Activated CD8-positive, alpha-beta T cell treated with anti-CD3 and anti-CD28 coated beads for 36 hours (primary cell): ENCODE measurements at places on chromosomes 7 and 10. TPM values are rescaled to one million over a fixed set of nuclear protein-coding genes. Genes with fewer than 3 reads are reported as not detected.

DNA sequence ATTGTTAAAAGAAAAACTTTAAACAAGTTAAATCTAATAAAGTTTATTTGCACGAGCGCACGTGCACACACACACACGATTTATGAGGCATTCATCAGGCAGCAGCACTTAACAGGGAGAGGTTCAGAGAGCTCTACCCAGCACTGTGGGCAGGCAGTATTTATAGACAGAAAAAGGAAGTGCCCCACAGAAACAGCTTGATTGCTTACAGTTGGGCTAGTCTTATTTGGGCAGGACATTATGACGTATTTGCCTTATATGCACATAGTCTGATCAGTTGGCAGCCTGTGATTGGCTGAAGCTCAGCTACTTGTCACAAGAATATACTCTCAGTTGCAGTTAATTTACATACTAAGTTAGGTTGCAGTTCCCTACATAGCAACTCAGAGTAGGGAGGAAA, 1.2 kb upstream of the SDHAF3 start:
- H3K27ac ChIP-seq = peak overlapping the region; percentile 92
- H3K4me1 ChIP-seq = peaks cover 26% of the 10 kb centered on the region
- H3K4me3 ChIP-seq = peak overlapping the region; percentile 85
- H3K36me3 ChIP-seq = peaks cover 19% of the 10 kb centered on the region
- H3K27me3 ChIP-seq = no peaks in the 10 kb centered on the region

DNA sequence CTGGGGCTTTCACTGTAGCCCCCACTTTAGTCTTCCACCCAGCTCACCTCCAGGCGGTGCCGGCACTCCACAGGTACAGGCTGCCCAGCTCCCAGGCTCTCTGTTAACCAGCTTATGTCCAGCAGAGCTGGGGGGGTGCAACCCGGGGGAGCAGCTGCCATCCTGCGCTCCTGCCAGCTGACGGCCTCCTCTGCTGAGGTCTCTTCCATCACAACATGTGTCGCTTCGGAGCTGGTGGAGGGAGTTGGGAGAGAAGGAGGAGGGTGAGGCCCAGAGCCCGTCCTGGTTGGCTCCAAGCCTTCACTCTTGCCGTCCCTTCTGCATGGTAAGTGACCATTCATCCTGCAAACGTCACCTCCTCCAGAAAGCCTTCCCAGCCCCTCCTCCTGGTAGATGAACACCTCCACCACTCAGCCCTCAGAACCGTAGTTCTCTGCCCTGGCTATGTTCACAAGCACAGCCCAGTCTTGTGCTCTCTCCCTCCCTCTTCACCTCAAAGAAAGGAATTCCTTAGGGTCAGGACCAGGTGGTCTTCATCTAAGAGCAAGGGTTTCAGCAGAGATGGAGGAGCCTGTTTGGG, 1.6 kb downstream of the POLM start:
- H3K36me3 ChIP-seq = peaks cover 43% of the 10 kb centered on the region
- peak overlapping the region; percentile 78 for H3K4me3 ChIP-seq
- no peaks in the 10 kb centered on the region for H3K27me3 ChIP-seq
- peak overlapping the region; percentile 87 for H3K27ac ChIP-seq
- peaks cover 43% of the 10 kb centered on the region for H3K4me1 ChIP-seq

- no peak overlapping the region for H3K27ac ChIP-seq
- no peak overlapping the region for H3K4me3 ChIP-seq
- H3K27me3 ChIP-seq = no peaks in the 10 kb centered on the region
- H3K4me1 ChIP-seq = no peaks in the 10 kb centered on the region
- no peaks in the 10 kb centered on the region for H3K36me3 ChIP-seq
- DNase-seq = no peak
These were observed 204.7 kb downstream of the DNAJB6 start for GRCh38 chr7:157541295-157542067.

GRCh38 chr7:8430643-8431042, 2.8 kb upstream of the NXPH1 start:
- H3K4me3 ChIP-seq = no peak overlapping the region
- H3K27me3 ChIP-seq = peaks cover 37% of the 10 kb centered on the region
- no peak for DNase-seq
- H3K36me3 ChIP-seq = peaks cover 2% of the 10 kb centered on the region
- H3K27ac ChIP-seq = no peak overlapping the region
- peaks cover 14% of the 10 kb centered on the region for H3K4me1 ChIP-seq

SDK1 gene
- total RNA-seq = 0.25 TPM

DNA sequence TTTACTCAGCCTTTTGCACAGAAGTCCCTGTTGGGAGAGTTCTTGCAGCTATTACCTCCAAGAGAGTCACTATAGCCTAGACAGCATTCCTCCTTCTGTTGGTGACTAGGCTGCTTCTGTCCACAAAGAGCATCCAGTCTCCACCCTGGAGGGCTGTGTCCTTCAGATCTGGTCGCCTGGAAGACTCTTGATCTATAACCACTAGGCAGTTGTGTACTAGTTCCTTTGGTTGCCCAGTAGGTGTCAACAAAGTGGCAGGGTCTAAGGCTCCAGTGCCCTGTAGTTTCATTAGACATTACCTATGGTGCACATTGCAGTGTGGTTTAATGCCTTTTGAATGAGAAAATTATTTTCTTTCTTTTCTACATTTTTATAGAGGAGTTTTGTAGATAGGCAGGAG, 11.3 kb upstream of the AKR1C2 start:
- peaks cover 2% of the 10 kb centered on the region for H3K27me3 ChIP-seq
- DNase-seq = no peak
- H3K27ac ChIP-seq = no peak overlapping the region
- H3K4me1 ChIP-seq = no peaks in the 10 kb centered on the region

SSC4D gene
- total RNA-seq = 0.68 TPM

DNA sequence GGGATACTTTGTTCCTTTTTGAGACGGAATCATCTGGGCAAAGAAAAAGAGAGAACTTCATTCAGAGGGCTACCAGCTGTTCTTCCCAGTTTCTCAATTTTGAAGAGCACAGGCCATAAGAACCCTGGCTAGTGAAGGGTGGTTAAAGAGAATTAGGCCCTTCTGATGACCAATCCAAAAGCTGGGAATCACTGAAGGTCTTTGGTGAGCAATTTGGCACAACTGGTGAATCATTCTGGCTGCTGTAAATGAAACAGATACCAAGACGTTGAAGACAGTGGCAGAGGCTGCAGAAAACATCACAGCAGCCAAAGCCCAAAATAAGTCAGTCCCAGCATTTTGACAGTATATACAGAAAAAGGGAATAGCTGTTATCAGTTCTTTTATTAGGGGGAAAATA, 5.1 kb downstream of the RAPGEF5 start:
- H3K4me1 ChIP-seq = peaks cover 2% of the 10 kb centered on the region
- H3K27me3 ChIP-seq = peaks cover 31% of the 10 kb centered on the region
- DNase-seq = no peak
- H3K27ac ChIP-seq = no peak overlapping the region

- DNase-seq = no peak
- H3K36me3 ChIP-seq = no peaks in the 10 kb centered on the region
- peaks cover 18% of the 10 kb centered on the region for H3K4me1 ChIP-seq
- H3K27ac ChIP-seq = no peak overlapping the region
- H3K27me3 ChIP-seq = no peaks in the 10 kb centered on the region
These were observed 1.8 kb upstream of the MICALL2 start for GRCh38 chr7:1460821-1461645.

GRCh38 chr10:111989136-111989911, 194.2 kb downstream of the GPAM start:
- no peaks in the 10 kb centered on the region for H3K36me3 ChIP-seq
- DNase-seq = no peak
- H3K4me1 ChIP-seq = no peaks in the 10 kb centered on the region

UFSP1 gene
- 2.2 TPM for total RNA-seq

DNA sequence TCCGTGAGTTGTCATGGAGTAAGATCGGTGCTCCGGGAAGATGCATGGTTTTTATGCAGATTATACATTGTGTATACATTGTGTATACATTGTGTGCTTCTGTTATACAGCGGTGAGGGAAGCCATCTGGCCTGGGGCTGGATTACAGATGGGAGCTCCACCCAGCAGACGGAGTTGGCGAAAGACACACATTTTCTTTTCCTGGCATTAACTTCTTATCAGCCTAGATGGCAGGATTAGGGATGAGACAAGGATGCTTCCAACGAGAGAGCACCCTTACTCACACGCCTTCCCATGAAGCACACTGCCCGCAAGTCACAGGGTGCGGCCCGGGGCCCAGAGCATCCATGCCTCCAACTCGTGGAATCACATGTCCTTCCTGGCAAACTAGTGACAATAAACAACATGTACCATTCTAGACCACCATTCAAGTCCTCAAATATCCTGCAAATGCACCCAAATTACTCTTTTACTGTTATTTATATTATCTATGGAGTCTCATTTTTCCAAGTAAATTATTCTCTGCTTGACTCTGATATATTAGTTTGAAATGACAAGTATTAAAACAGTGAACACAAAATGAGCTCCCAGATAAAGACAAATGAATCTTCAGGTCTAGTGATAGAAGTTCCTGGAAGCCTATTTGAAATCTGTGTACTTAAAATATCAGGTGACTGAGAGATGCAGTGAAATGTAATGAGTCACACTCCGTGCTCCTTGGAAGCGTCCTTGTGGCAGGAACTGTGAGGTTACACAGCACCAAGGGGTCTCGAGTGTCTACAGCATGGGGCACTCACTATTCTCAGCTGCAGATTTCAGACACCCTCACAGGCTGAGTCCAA, 29.8 kb upstream of the PPP2R2D start:
- no peak for DNase-seq
- H3K27ac ChIP-seq = no peak overlapping the region
- peaks cover 4% of the 10 kb centered on the region for H3K4me1 ChIP-seq
- H3K36me3 ChIP-seq = no peaks in the 10 kb centered on the region
- H3K4me3 ChIP-seq = no peak overlapping the region

GRCh38 chr10:110017907-110018306, 10.1 kb downstream of the ADD3 start:
- no peaks in the 10 kb centered on the region for H3K36me3 ChIP-seq
- DNase-seq = no peak
- no peak overlapping the region for H3K4me3 ChIP-seq

ZPBP gene
- total RNA-seq = not detected

DNA sequence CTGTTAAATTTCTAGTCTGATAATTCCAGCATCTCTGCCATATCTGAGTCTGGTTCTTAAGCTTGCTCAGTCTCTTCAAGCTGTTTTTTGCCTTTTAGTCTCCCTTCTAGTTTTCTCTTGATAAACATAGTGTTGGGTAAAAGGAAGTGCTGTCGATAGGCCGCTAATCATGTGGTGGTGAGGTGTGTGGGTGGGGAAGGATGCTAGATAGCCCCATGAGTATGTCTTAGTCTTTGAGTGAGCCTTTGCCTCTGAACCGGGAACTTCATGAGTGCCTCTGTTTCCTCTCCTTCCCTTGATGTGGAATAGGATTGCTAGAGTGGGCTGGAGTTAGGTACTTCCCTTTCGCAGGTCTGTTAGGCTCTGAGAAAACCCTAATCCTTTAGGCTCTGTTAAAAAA, 441.8 kb downstream of the INHBA start:
- H3K27me3 ChIP-seq = no peaks in the 10 kb centered on the region
- no peak overlapping the region for H3K4me3 ChIP-seq
- H3K4me1 ChIP-seq = no peaks in the 10 kb centered on the region
- H3K36me3 ChIP-seq = no peaks in the 10 kb centered on the region
- H3K27ac ChIP-seq = no peak overlapping the region

GRCh38 chr10:120478386-120478785, 21.4 kb downstream of the PLPP4 start:
- no peak overlapping the region for H3K4me3 ChIP-seq
- no peaks in the 10 kb centered on the region for H3K4me1 ChIP-seq
- no peak for DNase-seq
- H3K27ac ChIP-seq = no peak overlapping the region

CTAGE15 gene
- total RNA-seq = 0.36 TPM

GRCh38 chr7:36810489-36810888, 86.2 kb upstream of the AOAH start:
- peaks cover 10% of the 10 kb centered on the region for H3K4me1 ChIP-seq
- no peaks in the 10 kb centered on the region for H3K27me3 ChIP-seq
- no peak overlapping the region for H3K4me3 ChIP-seq
- H3K27ac ChIP-seq = no peak overlapping the region
- DNase-seq = no peak

DNA sequence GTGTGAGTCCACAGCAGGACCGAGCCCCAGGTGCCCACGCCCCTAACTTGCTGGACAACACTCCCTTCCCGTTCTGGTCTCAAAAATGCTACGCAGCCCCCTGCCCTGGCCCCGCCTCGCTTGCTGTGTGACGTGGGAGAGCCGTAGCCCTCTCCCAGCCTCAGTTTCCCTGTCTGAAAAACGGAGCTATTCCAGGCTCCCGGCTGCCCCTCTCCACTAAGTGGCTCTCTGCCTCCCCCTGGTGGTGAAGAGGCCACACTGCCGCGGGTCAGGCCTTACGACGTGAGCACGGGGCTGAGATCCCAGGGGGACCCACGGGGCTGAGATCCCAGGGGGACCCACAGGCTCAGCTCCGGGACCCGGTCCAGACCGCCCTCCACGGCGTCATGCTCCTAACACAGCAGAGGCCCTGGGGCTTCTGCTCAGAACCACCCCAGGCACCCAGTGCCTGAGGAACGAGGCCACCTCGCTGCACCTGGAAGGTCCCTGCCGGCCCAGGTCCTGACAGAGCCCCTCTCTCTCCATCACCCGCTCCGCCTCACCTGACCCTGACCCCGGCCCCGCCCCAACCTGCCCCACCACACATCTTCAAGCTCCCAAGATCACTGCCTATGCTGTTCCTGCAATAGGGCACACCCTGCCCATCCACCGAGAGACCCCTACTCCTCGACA, 26.7 kb downstream of the MICALL2 start:
- no peak overlapping the region for H3K27ac ChIP-seq
- H3K36me3 ChIP-seq = no peaks in the 10 kb centered on the region

AGR2 gene
- total RNA-seq = not detected

ACTR3C gene
- 2.9 TPM for total RNA-seq

DNA sequence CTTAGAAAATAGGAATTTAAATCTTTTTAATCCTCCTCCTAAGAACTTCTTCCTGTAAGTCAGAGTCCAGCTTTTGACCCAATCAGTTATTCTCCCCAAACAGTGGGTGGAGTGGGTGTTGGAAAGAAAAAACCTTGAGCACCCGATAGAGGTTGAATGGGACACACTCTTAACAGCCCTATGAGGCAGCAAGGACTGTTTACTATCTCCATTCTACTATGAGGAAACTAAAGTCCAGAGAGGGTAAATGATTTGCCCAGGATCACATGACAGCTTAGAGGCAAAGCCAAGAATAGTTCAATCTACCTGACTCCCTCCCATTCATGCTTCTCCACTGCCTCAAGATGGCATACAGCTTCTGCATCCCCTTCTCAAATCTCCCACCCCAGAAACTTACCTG, 57.6 kb upstream of the SLC35B4 start:
- H3K27ac ChIP-seq = no peak overlapping the region
- peaks cover 15% of the 10 kb centered on the region for H3K27me3 ChIP-seq

DNA sequence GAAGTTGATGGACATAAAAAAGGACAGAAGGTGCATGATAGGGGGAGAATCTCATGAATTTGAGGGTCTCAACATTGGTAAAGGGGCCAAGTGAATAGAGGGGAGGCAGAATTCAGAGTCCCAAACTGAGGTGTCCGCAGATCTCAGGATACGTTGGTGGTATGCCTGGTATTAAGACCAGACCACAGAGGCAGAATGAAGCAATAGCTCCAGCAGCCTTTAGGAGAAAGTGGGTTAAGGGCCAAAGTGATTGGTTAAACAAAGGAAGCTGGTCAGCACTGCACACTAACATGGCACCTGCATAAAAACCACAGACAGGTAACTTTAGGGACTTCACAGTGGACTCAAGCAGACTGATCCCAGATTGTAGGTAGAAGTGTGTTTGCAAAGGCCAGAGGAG, 37.5 kb downstream of the MEST start:
- no peak for DNase-seq
- H3K4me1 ChIP-seq = no peaks in the 10 kb centered on the region
- no peaks in the 10 kb centered on the region for H3K36me3 ChIP-seq
- no peak overlapping the region for H3K27ac ChIP-seq
- H3K4me3 ChIP-seq = no peak overlapping the region

CNNM1 gene
- 1.2 TPM for total RNA-seq

ASB4 gene
- not detected for total RNA-seq

GPR85 gene
- not detected for total RNA-seq
